A549 treated with GW870086 at 1 μM for 4 hours (cell line): ENCODE measurements at places on chromosomes 3 and 15. TPM values are rescaled to one million over a fixed set of nuclear protein-coding genes. Genes with fewer than 3 reads are reported as not detected.

Gene PARP15
- not detected in 5 replicates for total RNA-seq

Gene MCF2L2
- total RNA-seq: 0.07 to 0.55 TPM (median 0.13 TPM) in 4 of 5 replicates, not detected in the other

Gene IMP3
- 89.6 to 123 TPM (median 116 TPM) in 5 replicates for total RNA-seq

Gene LTF
- total RNA-seq: not detected in 5 replicates

Gene MOBP
- total RNA-seq: 0.09 to 0.37 TPM in 2 of 5 replicates, not detected in the others
